PC-9 (cell line): ENCODE measurements at places on chromosomes 6 and 20. TPM values are rescaled to one million over a fixed set of nuclear protein-coding genes. Genes with fewer than 3 reads are reported as not detected.

The RNF182 gene
- total RNA-seq, result 0.13 and 0.18 TPM in 2 replicates

DNA sequence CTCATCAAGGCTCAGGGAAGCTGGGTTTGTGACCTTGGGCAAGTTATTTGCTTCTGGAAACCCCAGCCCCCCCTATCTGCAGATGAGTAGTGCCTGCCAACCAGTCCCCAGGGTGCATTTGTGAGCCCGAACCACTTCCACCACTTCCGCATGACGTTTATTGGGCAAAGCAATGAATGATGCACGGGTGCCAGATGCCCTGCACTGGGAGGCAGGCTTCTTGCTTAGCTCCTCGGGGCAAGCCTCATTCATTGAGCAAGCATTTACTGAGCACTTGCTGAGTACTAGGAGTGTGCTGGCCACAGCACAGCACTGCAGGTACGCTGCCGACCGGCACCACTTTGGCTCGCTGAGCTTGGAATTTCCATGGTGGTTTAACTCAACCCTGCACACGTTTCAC is 60.2 kb downstream of the GNAS-AS1 start:
- DNase-seq, result no peak

GRCh38 chr20:38859070-38859690 is 53.7 kb downstream of the PPP1R16B start:
- DNase-seq, result no peak

GRCh38 chr6:137746264-137746663 is 120.8 kb upstream of the TNFAIP3 start:
- DNase-seq, result no peak

- no peak for DNase-seq
Measured at GRCh38 chr6:43963203-43963602, 164.0 kb downstream of the MRPL14 start.

DNA sequence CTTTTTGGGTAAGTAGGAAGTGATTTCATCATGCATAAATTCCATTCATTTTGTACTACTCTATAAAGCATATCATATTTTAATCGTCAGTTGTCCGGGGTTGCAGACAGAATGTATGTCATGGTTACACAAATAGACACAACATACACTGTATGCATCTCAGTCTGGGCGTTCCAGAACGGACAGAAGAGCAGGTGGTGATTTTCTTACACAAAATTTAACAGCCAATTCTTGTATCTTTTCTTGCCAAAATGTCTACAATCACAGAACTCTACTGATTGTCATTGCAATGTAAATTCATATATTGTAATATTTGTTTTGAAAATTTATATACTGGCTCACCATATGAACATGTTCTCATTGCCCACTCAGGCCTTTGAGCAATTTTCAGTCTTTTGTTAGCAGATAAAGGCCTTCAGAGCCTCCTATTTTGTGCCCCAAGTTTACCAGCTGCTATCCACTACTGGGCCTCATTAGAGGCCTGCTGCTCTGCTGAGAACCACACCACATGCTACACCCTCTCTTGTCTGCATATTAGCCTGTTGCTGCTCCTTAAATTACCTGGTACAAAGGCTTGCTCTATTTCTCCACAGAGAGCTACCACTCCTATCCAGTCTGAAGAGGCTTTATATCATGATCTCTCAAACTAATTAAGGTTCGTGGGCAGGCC is 61.5 kb downstream of the PRDM13 start:
- no peak for DNase-seq
